ENCODE measurements at places on chromosomes 12 and 14.

GRCh38 chr12:41510470-41510869, 322.4 kb downstream of the PDZRN4 start:
- DNase-seq: no peak

DNA sequence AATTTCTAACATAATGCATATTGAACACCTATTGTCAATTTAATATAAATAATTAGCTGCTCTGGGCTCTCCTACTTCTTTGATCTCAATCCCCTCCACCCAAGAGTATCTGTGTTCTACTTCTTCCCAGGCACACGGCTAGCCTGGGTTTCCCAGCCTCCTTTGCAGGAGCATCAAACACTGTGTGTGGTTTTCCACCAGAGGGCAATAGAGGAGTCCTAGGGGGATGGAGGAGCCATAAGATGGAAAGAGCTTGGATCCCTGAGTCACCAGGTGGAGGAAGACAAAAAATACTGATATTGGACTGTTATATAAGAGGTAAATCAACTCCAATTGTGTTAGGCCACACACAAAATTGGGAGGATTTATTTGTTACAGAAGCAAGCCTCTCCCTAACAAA, 333.7 kb downstream of the GLT1D1 start:
- no peak for DNase-seq

DNA sequence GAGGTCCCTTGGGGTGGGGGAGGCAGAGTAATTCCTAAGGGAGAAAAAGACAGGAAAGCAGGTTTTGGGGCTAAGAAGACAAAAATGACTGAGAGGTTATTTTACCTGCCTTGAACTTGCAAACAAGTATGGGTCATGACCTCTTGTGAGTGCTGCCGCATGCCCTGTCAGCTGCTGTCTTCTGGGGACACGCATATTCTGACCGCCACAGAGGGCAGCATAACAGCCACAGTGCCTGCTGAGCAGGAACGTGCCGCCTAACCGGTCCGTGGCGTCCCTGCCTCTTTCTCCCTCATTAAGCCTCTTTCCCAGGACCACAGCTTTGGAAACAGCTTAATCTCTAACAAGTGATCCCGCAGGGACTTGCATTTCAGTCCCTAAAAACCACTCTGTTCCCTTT, 51.3 kb upstream of the KCNA1 start:
- no peak for DNase-seq

GRCh38 chr14:105865904-105866840, 339.8 kb downstream of the TMEM121 start:
- DNase-seq: no peak

DNA sequence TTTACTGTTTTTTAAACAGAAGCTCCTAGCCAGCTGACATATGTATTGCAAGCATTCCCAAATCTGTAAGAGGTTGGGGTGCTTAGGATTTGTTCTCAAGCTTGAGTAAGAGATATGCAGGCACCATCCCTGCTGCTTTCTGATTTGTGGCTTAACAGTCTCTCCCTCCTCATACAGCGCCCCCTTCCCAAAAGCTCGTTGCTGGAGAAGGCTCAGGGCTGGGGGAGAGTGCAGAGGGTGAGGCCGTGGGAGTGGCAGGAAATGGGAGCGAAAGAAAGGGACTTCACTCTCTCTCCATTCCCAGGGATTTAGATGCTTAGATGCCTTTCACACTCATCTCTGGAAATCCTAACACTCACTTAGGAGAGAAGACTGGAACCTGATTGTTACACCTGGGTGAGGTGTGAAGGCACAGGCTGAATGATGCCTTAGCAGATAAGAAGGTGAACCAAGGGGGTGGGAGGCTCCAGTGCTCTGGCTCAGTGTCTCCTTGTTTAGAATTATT, 172.0 kb downstream of the C12orf75 start:
- DNase-seq: no peak

- no peak for DNase-seq
These were observed 187.0 kb downstream of the ADGRD1 start for GRCh38 chr12:131140697-131141096.

DNA sequence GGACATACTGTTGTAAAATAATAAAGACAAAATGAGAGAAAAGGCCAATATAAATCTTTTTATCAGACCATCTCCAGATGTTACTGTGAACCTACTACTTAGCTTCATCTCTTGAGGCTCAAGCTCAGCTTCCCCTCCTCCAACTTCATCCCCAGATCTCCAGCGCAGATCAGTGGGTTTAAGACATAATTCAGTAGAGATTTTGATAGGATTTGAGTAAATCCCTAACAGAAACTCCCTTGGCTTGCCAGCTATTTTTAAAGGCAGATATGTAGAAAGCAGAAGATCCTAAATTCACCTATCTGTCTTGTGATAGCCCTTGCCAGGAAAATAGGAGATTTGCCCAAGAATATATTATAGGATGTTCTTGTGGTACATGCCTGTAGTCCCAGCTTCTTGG, 236.7 kb downstream of the FBXL14 start:
- no peak for DNase-seq

GRCh38 chr14:94342334-94342934, 19.3 kb upstream of the SERPINA6 start:
- DNase-seq: peak; percentile 43

DNA sequence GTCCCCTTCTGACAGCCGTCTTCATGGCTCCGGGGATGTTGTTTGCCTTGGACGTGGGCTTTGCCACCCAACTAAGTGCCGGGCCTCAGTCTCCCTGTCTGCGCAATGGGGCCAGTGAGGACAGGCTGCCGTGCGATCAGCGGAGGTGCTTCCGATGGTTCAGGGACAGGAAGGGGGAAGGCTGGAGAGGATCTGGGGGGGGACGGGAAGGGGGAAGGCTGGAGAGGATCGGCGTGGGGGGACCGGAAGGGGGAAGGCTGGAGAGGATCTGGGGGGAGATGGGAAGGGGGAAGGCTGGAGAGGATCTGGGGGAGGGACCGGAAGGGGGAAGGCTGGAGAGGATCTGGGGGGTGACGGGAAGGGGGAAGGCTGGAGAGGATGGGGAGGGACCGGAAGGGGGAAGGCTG, 3.4 kb downstream of the MMP17 start:
- DNase-seq: peak; percentile 23

DNA sequence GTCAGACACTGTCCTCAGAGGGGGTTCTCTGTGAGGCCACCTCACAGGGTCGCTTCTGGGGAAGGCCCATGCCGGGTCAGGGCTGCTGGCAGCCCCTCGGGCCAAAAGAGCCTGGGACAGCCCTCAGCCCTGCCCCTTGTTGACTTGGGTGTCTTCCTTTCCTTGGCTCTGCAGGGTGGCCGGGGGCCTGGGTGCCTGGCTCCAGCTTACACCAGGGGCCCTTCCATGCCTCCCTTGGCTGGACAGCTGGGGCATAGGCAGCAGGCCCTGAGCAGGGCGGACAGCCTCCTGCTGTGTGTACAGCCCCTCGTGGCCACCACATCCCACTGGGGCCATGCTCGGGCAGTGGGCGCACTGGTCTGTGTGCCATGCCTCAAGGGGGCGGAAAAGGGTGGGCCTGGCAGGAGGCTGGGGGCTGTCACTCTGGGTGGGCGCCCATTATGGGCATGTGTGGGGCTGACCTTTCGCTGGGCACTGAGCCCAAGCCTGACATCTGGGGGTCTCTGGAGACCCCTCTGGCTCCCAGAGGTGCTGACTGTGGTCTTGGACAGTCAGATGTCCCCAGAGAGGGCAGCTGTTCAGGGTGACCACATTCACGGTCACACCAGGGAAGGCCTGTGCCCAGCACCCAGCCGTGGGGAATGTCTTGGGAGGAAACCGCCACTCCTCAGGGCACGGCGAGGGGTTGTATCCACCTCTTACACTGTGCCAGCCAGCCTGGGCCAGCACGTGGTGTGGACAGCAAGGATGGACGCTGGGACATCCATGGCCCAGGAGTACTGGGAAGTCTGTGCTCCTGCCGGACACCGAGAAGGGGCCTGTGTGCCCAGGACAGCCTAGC, 313.3 kb downstream of the TMEM121 start:
- DNase-seq: no peak

GRCh38 chr14:67622675-67623074, 3.0 kb downstream of the ARG2 start:
- DNase-seq: no peak

GRCh38 chr12:49015196-49015595, 3.4 kb downstream of the PRKAG1 start:
- DNase-seq: no peak

GRCh38 chr12:131825146-131825892, 2.9 kb upstream of the MMP17 start:
- DNase-seq: no peak

DNA sequence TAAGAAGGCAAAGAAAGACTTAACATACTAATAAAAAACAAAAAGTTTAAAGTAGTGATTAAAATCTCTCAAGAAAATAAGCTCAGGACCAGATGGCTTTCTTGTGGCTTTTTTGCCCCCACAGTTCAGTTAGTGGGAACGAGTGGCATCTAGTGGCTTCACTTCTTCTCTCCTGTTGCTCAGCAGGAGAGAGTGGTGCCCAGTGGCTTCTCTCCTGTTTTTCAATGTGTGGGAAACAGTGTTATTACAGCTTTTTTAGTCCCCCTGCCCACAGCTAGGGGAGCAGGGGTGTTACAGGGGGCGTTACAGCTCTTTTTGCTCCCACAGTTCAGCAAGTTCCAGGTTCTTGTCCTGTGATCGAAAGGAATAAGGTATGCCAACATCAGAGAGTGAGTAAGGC, 135.2 kb downstream of the RERGL start:
- DNase-seq: no peak

- no peak for DNase-seq
These were observed 10.4 kb upstream of the SERPINA11 start for GRCh38 chr14:94462763-94463572.

DNA sequence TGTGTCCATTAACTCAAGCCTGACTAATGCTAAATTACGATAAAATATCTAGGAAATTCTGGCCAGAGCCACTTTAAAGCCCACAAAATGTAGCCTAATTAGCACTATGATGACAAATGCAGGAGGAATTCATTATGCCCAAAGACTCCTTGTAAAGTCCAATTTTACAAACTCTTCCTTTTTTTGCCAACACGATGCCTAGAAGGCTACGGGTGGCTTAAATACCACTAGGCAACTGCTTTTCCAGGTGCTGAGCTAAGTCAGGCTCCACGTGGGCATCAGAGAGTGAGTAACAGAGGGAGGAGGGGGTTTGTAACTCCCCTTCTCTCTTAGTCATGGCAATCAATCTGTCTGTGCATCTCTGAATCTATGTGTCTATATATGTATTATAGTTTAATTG, 172.4 kb upstream of the NTF3 start:
- DNase-seq: no peak

- DNase-seq: no peak
These were observed 48.1 kb upstream of the ATXN7L3B start for GRCh38 chr12:74489543-74489942.

DNA sequence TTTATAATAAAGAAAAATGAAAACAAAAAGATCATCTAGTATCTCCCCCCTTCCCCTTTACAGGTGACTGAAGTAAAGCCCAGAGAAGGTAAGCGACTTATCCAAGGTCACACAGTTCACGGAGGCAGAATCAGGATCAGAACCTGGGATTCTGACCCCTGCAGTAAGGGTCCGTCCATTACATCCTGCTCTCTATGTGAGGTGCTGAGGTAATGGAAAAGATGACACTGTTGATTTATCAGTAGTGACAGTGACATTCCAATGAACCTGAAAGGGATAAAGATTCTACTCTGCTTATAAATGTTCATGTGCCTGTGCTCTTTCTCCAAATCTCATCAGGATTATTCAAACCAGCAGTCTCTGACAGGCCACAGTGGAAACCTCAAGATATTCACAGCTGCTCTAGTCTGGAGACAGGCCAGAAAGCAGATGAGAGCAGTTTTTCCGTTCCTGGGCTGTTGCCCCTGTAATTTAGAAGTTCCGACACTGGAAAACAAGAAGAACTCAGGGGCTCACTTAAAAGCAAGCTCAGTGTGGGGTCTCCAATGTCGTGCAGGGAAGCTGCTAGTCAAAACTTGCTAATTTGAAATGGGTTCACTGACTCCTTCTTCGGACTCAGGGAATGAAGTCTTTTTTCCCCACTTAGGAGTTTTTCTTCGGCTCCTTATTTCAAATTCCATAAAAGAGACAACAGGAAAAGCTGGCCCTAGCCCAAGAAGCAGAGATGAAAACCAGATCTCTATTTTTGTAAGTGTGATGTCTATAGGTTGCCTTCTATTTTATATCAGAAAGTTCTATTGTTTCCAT, 131.8 kb upstream of the EEA1 start:
- DNase-seq: peak; percentile 1

- DNase-seq: peak; percentile 82
These were observed 762 bp downstream of the C12orf57 start for GRCh38 chr12:6944381-6945186.

GRCh38 chr12:15193946-15194345, 27.3 kb downstream of the RERG start:
- DNase-seq: no peak
